Tongue (tissue), 3 donors: ENCODE measurements at places on chromosomes 2 and 18. TPM values are rescaled to one million over a fixed set of nuclear protein-coding genes. Genes with fewer than 3 reads are reported as not detected.
A peak's percentile ranks its signal among the peaks of the same experiment; 100 is the strongest.

GALR1 gene
- 0.21 TPM for total RNA-seq

CRIM1 gene
- total RNA-seq = 57.2 TPM

DNA sequence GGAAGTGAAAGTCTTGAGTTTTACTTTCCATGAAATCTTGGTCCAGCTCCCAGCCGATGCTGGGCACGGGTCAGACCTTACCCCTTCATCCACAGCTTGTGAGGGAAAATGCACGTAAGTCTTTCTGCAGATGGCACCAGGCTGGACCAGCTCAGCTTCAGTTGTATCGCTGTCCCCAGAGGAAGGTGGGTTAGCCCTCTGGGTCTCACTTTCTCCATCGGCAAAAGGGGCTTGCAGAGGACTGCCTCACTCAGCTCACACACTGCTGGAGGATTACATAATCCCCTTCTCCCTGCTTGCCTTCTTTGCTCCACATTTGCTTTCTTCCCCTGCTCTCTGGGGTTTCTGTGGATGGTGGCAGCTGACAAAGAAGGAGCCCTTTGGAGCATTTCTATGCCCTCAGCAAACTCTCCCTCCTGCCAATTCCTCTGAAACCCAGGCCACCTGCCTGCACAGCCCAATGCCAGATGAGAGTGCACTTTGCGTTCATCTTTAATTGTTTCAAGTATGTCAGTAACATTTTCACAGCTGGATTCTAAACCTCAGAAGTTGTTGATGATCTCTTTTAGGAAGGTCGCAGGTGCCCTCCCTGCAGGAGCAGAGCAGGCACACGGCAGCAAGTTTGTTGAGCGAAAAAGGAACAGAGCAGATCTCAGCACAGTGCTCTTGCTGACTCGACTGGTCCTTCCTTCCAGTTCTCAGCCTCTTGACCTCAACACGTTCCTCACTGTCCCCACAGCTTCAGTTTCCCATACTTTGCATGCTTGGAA is 155.6 kb upstream of the GLI2 start:
- no peak for DNase-seq

DNA sequence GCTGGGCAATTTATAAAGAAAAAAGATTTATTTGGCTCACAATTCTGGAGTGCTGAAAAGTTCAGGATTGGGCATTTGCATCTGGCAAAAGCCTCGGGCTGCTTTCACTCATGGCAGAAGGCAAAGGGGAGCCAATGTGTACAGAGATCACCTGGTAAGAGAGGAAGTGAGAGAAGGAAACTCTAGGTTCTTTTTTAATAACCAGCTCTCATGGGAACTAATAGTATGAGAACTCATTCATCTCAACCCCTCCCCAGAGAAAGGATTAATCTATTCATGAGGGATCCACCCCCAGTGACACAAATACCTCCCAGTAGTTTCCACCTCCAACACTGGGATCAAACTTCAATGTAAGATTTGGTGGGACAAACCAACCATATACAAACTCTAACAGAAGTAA is 129.0 kb downstream of the EVA1A start:
- DNase-seq = no peak

DNA sequence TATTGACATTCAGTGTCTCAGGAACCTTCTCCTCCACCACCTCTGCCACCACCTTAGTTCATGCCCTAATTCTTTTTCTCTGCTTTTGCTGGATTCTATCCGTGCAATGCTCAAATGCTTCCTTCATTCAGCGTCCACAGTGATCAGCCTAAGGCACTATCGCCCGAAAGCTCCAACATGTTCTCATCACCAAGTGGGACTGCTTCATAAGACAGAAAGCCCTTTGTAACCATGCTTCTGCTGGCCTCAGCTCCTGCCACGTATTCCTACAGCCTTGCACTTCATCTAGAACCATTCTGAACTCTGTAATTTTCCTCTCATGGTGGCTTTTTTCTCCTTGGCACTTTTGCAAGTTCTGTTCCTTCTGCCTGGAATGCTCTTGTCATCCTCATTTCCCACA is 222.9 kb downstream of the HNMT start:
- no peak for DNase-seq

DNA sequence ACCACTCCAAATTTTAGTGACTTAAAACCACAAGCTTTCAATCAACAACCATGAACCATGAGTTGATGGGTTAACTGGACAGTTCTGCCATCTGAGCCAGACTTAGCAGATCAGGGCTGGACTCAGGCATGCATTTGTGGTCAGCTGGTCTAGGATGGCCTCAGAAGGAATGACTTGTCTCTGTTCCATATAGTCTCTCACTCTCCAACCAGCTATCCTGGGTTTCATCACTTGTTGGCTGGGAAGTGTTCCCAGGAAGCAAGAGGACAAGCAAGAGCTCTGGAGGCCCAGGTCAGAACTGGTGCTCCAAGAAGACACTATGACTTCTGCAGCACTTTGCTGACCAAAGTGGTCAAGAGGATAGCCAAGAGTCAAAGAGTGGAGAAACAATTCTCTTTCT is 17.5 kb upstream of the MAP3K20 start:
- no peak for DNase-seq

RAB6C gene
- 0.10 TPM for total RNA-seq

GNLY gene
- not detected for total RNA-seq

GRCh38 chr2:194323740-194324139 is 1333.3 kb upstream of the SLC39A10 start:
- no peak for DNase-seq

TNFRSF11A gene
- 4.8 TPM for total RNA-seq

AMMECR1L gene
- total RNA-seq = 14.2 TPM

YWHAQ gene
- 178 TPM for total RNA-seq

- no peak for DNase-seq
Measured at GRCh38 chr2:209380293-209380692, 43.6 kb upstream of the MAP2 start.

DNA sequence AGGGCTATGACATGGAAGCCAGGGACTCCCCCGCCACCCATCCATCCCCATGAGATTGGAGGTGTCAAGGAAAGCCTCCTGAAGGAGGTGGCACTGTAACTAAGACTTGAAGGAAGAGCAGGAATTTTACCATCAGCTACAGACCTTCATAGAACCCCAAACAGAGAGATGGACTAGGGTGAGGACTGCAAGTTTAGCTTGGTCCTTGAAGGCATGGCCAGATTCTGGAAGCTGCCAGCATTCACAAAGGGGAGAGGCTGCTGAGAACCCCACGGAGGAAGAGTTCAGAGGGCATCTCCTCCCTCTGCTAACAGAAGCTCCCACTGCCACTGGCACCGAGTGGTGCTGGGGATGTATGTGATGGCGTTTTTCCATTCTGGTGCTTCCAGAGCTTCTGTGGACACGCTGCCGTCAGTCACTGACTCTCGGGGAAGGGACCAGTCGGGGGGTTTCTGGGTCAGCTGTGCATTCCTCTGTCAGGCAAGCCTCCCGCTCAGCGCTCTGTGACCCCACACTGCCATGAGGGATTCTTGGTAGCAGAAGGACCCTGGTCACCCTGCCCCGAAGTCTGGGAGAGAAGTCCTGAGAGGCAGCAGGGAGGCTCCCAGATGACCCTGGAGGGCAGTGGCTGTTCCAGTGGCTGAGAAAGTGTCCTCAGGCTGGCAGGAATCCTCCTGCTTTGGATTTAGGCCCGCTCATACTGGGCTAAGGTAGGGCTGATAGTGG is 18.1 kb downstream of the TMEM185B start:
- no peak for DNase-seq

DNA sequence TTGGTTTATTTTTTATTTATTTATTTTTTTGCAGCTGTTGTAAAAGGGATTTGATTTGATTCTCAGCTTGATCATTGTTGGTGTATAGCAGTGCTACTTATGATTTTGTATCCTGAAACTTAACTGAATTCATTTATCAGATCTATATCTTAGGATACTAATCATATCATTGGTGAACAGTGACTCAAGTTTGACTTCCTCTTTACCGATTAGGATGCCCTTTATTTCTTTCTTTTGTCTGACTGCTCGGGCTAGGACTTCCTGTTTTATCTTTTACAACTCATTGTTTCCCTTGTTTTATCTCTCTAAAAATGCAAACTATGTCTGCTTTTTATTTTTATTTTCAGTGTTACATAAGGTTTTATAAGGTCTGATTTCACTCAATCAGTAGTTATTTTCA is 23.6 kb downstream of the SP100 start:
- no peak for DNase-seq

DNA sequence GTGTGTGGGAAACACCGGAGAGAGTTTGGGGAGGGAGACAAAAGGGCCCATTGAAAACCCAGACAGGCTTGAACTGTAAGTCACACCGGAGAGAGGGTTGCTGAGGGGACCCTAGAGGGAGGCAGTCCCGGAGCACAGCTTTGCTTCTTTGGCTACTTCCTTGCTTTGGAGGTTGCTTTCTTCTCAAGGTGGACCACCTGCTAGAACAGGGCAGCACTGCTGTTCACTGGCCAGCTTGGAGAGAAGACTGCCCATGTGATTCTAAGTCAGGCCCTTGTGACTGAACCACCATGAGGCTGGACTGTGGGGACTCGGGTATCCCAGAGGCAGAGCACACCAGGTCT is 4.4 kb downstream of the ACTG2 start:
- DNase-seq = no peak

HES6 gene
- total RNA-seq = 22.1 TPM

FAP gene
- 50.0 TPM for total RNA-seq

DNA sequence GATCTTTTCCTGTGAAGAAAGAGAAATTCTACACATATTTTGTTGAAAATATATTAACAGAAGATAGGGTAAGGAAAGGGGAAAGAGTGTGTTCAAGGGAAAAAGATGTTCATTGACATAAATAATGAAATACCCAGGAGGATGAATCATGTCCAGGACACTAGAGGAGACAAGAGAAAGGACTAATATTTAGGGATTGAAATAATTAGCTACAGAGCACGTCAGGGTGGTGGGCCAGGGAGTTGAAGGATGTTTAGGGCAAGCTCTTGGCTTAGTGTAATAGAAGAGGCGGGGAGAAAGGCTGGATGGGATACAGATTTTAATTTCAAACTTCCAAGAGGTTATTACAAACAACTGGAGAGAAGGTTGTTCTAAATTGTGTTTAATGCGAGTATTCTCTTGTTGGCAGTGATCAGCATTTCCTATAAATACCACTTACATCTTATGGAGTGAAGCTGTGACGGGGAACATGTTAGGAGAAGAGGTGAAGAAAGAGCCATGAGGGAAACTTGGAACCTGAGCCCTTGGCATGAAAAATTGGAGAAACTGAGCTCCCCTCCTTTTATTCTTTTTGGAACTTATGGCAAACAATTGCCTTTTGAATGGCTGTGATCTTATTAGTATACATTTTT is 36.6 kb upstream of the CETN1 start:
- DNase-seq = peak; percentile 59
